ENCODE measurements at places on chromosomes 3 and 15. TPM values are rescaled to one million over a fixed set of nuclear protein-coding genes. Genes with fewer than 3 reads are reported as not detected.

Gene KCNH8
- total RNA-seq, result 8.2 TPM

Gene U2SURP
- 201 TPM for total RNA-seq

Gene IDH2
- total RNA-seq, result 92.2 TPM

Gene C3orf22
- not detected for total RNA-seq

Gene PLSCR2
- not detected for total RNA-seq

Gene HESX1
- 1.9 TPM for total RNA-seq

Gene SCAANT1
- total RNA-seq, result not detected

Gene GPR27
- 9.1 TPM for total RNA-seq

Gene ABHD5
- 31.6 TPM for total RNA-seq

Gene REC114
- total RNA-seq, result not detected

Gene CCR9
- not detected for total RNA-seq

Gene GCNT3
- total RNA-seq, result 0.99 TPM

Gene PRR23E
- not detected for total RNA-seq

Gene CLRN1
- total RNA-seq, result 12.0 TPM

Gene TOPBP1
- 51.4 TPM for total RNA-seq

Gene LSAMP
- 52.5 TPM for total RNA-seq

Gene TEX264
- 35.4 TPM for total RNA-seq

Gene CLCN2
- 11.0 TPM for total RNA-seq

Gene ALCAM
- total RNA-seq, result 55.5 TPM

Gene MUC13
- not detected for total RNA-seq

Gene ITPKA
- 2.6 TPM for total RNA-seq
